ENCODE measurements at places on chromosomes 12 and 14. TPM values are rescaled to one million over a fixed set of nuclear protein-coding genes. Genes with fewer than 3 reads are reported as not detected.

GPRC5A gene
- total RNA-seq, result 2.7 TPM

TEAD4 gene
- 6.0 TPM for total RNA-seq

ACSM4 gene
- not detected for total RNA-seq

SIX1 gene
- total RNA-seq, result 27.5 TPM

CEP170B gene
- total RNA-seq, result 23.9 TPM

RAD51AP1 gene
- 1.8 TPM for total RNA-seq

RNASE7 gene
- not detected for total RNA-seq

GPR68 gene
- 0.51 TPM for total RNA-seq

PTPN6 gene
- total RNA-seq, result 22.7 TPM

KLRK1 gene
- 4.9 TPM for total RNA-seq

IL31 gene
- not detected for total RNA-seq

CELA1 gene
- not detected for total RNA-seq

KDM2B gene
- total RNA-seq, result 15.7 TPM

GON7 gene
- 10.8 TPM for total RNA-seq

MGP gene
- total RNA-seq, result 207 TPM

VAMP1 gene
- 0.82 TPM for total RNA-seq

GNPNAT1 gene
- 12.9 TPM for total RNA-seq

FAM181A gene
- not detected for total RNA-seq

CLEC7A gene
- 20.1 TPM for total RNA-seq

OTUB2 gene
- total RNA-seq, result 0.38 TPM

MIPOL1 gene
- 10.5 TPM for total RNA-seq

PIWIL1 gene
- not detected for total RNA-seq

GAPDH gene
- total RNA-seq, result 1,788 TPM

AKAP3 gene
- not detected for total RNA-seq

AQP6 gene
- not detected for total RNA-seq

ANO6 gene
- 150 TPM for total RNA-seq

MDGA2 gene
- not detected for total RNA-seq

ASCL1 gene
- total RNA-seq, result not detected

PTPRQ gene
- total RNA-seq, result 5.5 TPM

HSPB8 gene
- total RNA-seq, result 26.9 TPM

PLEKHG7 gene
- total RNA-seq, result not detected

SRRM4 gene
- total RNA-seq, result not detected

CLEC9A gene
- total RNA-seq, result not detected

NELL2 gene
- total RNA-seq, result 1.3 TPM

PLEKHG3 gene
- 12.6 TPM for total RNA-seq

KERA gene
- total RNA-seq, result not detected

WNT5B gene
- 4.2 TPM for total RNA-seq

KLRG1 gene
- total RNA-seq, result 7.2 TPM

HNRNPC gene
- 466 TPM for total RNA-seq

RAB2B gene
- total RNA-seq, result 31.1 TPM

KCNC2 gene
- total RNA-seq, result not detected

LUM gene
- 141 TPM for total RNA-seq

SDS gene
- 1.3 TPM for total RNA-seq

NINJ2 gene
- total RNA-seq, result 16.7 TPM

GPHB5 gene
- not detected for total RNA-seq

KRT6A gene
- total RNA-seq, result not detected

RAB15 gene
- 0.75 TPM for total RNA-seq

GALNT9 gene
- not detected for total RNA-seq

KLRB1 gene
- not detected for total RNA-seq

KRT75 gene
- total RNA-seq, result not detected

TPPP2 gene
- total RNA-seq, result not detected

MYH6 gene
- not detected for total RNA-seq

GZMB gene
- total RNA-seq, result 2.7 TPM

SLC38A4 gene
- not detected for total RNA-seq

FAM186B gene
- total RNA-seq, result 0.66 TPM

GPR84 gene
- 1.1 TPM for total RNA-seq

MUCL1 gene
- not detected for total RNA-seq

CLEC4D gene
- 3.8 TPM for total RNA-seq

NUP107 gene
- 68.3 TPM for total RNA-seq

Data from subcutaneous adipose tissue (tissue), 4 donors.